ENCODE measurements at places on chromosomes 16 and 17.

DNA sequence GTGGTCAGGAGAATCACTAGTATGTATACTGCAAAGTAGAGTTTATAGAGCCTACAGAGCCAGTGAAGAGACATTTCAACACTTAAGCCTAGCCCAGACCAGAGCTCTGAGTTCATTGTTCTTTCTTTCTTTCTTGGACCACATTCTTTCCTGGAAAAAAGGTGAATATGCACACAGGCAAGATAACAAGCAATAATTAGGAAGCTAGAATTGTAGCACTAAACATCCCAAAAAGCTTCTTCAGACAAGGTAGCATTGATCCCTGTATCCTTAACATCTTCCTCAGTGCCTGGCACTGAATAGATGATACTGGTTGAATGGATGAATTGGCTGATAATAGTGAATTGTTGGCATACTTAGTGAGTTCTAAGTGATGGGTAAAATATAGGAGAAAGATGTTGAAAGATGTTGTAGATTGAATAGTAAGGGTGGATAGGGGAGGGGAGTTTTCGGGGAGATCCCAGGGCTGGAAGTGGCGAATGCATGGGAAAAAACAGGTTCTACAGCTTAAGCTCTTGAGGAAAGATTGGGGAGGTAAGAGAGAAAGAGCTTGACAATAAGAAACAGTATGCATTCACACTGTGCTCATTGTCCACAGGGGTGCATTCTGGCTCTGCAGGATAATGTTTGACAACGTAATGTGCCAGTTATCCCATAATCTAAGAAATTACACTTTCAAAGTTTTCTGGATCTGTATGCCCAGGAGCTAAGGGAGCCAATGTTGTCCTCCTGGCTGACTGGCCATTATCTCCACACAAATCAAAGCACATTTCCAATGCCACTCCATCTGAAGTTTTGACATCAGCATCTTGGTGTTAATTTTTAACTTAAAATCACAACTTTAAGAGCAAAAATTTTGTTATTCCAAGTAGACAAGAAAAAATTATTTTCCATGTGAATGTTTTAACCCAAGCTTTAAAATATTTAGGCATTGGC, 35.6 kb downstream of the TUBD1 start:
- DNase-seq, result no peak

DNA sequence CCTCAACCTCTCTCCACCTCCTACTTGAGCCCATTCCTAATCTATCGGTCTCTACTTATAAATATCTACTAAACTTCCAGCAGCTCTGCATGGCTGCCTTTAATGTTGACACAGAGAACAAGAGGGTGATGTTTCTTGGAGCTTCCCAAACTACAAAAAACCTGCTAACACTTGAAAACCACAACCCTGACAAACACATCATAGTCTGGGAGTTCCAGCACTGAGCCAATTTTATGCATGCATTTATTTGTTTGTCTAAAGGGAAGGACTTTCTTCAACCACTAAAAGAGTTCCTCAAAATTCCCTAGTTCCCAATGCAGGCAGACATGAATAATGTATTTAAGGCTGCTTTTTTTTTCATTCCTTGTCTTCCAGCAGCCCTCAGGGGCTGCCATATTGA, 331.8 kb upstream of the XYLT1 start:
- DNase-seq, result no peak

GRCh38 chr16:87077750-87078127, 239.5 kb downstream of the C16orf95 start:
- DNase-seq, result no peak

DNA sequence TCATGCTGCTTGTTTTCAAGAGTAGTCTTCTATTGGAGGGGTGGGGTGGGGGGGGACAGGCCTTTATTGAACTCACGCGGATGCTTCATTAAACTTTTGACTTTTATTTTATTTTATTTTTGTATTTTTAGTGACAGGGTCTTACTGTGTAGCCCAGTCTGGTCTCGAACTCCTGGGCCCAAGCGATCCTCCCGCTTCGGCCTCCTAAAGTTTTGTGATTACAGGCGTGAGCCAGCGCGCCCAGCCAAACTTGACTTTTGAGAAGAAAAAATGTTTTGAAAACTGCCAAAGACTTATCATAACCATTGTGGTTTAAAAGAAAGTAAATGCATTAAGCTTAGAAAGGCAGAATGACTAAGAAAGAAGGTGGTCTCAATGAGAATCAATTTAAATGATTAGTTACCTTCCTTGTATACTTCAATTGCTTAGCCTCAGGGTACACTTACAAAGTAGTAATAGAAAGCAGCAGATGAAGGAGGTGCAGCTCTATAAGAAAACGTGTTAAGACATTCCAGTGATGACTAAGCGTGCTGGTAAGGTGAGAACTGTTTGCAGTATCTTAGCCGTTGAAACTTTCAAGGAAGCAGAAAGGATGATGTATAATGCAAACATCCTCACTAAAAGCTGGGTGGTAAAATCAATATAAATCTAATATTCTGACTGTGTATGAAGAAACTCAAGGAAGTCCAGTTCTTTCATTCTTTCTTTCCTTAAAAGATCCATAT, 1.2 kb downstream of the AP2B1 start:
- no peak for DNase-seq

DNA sequence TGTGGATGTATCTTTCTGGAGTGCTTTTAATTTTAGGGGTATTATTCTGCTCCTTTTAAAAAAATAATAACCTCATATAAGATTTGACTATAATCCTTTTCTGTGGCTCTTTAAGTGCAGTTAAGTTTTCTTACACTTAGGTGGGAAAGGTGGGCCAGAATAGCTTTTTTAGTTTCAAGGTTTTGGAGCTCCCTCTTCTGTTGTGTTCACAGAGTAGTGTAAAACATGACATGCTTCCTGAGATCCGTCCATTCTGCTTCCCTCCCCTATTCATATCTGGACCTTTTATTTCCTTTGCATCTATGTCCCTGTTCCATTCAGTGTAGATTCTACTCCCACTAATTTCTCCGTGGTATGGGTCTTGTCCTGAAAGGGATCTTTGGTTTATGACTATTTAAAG, 12.8 kb downstream of the LRRC36 start:
- DNase-seq, result no peak

DNA sequence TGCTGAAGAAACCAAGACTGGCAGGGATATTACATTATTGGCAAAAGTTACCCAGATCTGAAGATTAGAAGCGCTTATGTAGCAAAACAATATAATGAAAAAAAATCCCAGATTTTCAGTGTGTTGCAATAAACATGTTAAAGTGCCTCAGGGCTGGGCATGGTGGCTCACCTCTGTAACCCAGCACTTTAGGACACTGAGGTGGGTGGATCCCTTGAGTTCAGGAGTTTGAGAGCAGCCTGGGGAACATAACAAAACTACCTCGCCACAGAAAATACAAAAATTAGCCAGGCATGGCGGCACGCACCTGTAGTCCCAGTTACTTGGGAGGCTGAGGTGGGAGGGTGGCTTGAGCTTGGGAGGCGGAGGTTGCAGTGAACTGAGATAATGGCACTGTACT, 6.8 kb downstream of the ZNF207 start:
- no peak for DNase-seq

- DNase-seq, result no peak
Observed at GRCh38 chr17:47246120-47246519, 7.5 kb upstream of the ITGB3 start.

DNA sequence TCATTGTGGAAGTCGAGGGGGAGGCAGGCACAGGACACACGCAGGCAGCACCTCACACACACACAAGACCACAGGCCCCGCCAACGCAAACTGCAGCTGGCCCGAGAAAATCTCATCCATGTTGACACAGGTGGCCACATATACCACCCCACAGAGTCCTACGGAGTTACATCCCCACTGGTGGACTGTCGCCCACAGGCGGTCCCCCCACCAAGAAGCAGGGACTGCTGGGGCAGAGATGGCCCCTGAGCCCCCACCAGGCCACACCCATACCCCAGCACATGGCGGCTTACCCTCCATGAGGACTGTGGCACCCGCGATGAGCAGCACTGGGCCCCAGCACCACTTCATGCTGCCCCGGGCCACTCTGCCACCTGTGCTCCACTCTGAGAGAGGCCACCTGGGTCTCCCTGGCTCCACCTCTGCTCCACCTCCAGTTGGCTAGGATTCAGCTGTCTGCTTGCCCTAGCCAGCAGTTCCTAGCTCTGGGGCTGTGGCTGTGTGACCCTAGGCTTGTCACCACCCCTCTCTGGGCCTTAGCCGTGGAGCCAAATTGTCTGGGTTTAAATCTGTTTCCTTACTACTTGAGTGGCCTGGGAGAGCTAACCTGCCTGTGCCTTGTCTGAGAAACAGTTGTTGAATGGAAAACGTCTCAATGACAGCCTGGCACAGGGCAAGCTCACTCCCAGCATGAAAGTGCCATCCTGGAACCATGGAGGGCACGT, at the start of gene PRSS53:
Gene PRSS53, minus strand, starts transcription at position 485 of the 725 bp plus-strand sequence. Its CDS starts 134 bp downstream, at position 351.
- DNase-seq, result no peak

GRCh38 chr17:50149417-50150353, 792 bp downstream of the PPP1R9B start:
- peak; percentile 84 for DNase-seq

- DNase-seq, result no peak
Observed at GRCh38 chr17:60993497-60993896, 315.8 kb downstream of the BCAS3 start.

- DNase-seq, result no peak
Observed at GRCh38 chr17:74431568-74432423, at the start of gene GPRC5C. TSS of gene GPRC5C (plus strand) at chr17:74432088. CDS start at chr17:74439777, 7,689 bp downstream.

DNA sequence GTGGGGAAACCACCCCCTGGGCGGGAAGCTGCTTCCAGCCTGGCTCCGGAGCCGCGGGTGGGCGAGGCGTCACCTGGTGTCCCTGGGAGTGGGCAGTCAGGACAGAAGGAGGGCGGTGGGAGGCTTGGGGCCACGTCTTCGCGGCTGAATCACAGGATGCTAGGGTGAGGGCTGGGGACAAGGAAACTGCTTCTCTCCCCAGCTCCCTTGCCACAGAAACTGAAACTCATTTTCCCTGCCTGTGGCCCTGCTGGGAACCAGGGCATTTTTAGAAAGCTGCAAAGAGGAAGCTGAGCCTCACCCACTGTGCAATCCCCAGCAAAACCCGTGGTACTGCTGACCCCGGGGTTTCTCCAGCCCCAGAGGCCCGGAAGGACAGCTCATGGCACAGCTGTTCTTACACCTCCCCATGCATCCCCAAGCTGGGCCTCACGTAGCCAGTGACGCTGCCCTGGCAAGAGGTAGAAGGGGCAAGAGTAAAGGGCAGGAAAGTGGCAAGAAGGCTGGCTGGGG, 8.2 kb downstream of the RHBDF2 start:
- DNase-seq, result peak; percentile 99
